ENCODE measurements at places on chromosomes 11 and 22. TPM values are rescaled to one million over a fixed set of nuclear protein-coding genes. Genes with fewer than 3 reads are reported as not detected.

Gene KIRREL3
- 0.03 TPM for total RNA-seq

Gene MS4A15
- not detected for total RNA-seq

Gene HOATZ
- not detected for total RNA-seq

Gene LMNTD2
- 0.95 TPM for total RNA-seq

Gene TAGLN
- 12.7 TPM for total RNA-seq

Gene MRGPRX2
- total RNA-seq, result not detected

Gene MGAT3
- not detected for total RNA-seq

Gene PAAF1
- total RNA-seq, result 16.1 TPM

Gene ANO1
- 71.4 TPM for total RNA-seq

Gene HORMAD2
- total RNA-seq, result not detected

Gene SOX6
- total RNA-seq, result 6.6 TPM

Gene WT1
- not detected for total RNA-seq

Gene HEPN1
- total RNA-seq, result not detected

Gene OR51L1
- not detected for total RNA-seq

Gene RASD2
- 0.07 TPM for total RNA-seq

Gene SLC37A4
- 17.4 TPM for total RNA-seq

Gene MYOD1
- total RNA-seq, result not detected

Gene RFPL3
- total RNA-seq, result not detected

Gene TMEM86A
- 0.71 TPM for total RNA-seq

Gene GGTLC2
- not detected for total RNA-seq

Gene NXPE1
- not detected for total RNA-seq

Data from foreskin keratinocyte (primary cell).